ENCODE measurements at places on chromosomes 12 and 14.
A peak's percentile ranks its signal among the peaks of the same experiment; 100 is the strongest.

DNA sequence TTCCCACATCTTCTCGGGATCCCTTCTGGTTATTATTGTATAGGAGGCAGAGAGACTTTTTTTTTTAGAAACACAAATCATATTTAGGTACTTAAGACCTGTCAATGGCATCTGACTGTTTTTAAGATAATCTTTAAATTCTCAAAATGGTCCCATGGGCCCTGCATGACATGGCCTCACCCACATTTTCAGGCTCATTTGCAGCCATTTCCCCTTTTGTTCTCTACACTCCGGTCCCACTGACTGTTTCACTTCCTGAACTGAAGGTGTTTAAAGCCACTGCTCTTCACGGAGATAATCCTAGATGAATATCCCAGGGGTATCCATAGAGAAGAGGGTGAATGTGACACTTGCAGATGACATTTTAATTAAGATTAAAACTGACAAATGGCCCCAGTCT lies 12.3 kb upstream of the C12orf71 start:
- DNase-seq = no peak

GRCh38 chr14:74956280-74957072 lies 1.1 kb upstream of the PGF start:
- no peak for DNase-seq

GRCh38 chr14:94599656-94600004 lies 12.6 kb upstream of the SERPINA3 start:
- DNase-seq = peak; percentile 81

DNA sequence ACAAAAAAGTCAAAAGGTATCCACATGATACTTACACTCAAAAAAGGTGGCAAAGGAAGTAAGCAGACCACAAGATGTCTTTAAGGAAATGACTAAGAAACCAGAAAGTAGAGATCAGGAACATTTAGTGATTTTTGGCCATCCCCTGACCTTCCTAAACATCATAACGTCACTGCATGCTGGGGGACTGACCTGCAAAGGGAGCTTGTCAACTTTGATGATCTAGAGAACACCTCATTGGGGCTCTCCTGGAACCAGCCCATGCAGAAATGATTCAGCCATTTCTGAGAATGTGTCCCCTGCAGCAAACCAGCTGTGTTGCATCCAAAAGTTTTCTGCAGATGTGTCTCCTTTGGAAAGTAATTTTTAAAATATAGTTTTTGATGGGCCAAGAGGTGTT lies 152.2 kb upstream of the RASSF8 start:
- DNase-seq = no peak

DNA sequence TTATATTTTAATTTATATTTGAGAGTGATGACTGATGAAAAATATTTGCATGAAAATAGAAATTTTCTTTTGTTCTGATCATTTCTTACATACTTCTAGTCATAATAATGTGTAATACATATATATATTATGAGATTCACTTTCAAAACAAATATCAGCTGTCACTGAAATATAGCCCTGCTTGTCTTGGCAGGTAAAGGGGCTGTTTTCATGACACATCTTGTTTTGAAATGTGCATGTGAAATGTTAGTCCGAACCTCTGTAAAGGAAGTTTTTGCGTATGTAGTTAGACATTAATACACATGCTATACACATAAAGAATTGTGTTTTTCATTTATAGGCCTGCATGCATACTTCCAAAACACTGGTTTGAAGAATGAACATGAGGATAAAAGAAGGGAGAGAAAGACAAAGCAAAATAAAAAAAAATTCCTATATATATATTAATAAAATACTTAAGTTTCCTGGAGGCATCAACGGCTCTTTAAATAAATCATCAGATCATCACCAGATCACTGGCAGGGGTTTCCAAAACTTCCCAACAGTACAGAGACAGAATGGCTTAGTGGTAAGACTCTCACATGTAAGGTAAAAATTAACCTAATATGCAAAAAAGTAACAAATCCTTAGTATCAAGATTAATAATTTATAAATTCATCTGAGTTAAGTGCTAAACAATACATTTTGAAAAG lies 60.1 kb downstream of the SEL1L start:
- no peak for DNase-seq

- no peak for DNase-seq
These were observed 1225.6 kb downstream of the VRK1 start for GRCh38 chr14:98022541-98023520.

DNA sequence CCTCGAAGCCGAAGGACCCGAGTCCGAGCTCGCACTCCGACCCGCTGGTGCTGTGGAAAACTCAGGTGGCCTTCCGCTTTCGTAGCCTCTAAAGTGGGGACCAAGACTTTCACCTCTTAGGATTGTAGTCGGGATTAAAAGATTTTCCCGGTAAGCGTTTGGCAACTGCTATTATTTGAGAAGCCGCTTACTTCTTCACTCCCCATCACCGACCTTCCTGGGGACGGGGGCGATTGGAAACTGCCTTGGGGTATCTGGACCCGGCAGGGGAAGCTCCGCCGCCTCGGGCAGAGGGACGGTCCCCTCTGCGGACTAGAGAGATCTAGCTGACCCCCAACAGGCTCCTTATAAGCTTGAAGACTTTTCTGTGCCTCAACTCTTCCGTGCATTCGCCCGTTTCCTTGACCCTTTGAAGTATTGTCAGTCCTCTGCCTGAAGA lies 659 bp downstream of the TRAFD1 start:
- no peak for DNase-seq

DNA sequence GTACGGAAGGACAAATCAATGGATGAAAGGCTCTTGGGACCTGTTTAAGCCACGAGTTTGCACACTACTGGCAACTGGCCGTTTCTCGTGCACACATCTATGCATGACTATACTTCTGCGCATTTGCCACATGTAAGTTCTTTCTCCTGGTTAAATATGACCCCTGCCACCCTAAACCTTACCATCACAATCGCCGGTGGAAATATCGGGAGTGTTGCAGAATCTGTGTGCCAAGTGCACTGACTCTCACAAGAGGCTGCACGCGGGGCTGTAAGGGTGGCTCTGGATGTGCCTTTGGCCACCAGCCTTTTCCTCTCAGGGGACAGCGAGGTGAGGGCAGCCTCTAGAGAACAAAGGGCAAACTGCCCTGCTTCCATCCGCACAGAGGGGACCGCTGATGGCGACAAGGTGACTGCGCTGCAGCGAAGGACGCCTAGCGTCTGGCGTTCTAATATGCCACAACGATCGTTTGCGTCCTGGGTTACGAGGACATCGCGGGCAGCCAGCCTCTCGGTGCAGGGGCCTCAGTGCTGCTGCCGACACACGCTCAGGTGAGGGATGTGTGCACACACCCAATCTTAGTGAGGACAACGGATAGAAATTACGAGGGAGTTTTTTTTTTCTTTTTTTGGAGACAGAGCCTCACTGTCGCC lies 232.2 kb downstream of the PCNX1 start:
- DNase-seq = no peak

DNA sequence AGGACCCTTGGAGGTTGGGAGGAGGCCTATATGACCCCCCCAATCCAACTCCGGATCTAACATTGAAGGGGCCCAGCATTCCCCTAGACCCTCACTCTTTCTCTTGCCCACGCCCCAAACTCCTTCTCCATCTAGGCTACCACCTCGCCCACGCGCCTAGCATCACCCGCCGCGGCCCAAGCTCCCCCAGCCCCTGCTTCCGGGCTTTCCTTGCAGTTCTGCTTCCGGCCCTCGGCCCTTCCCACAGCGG lies 445 bp downstream of the CERS5 start:
- no peak for DNase-seq

DNA sequence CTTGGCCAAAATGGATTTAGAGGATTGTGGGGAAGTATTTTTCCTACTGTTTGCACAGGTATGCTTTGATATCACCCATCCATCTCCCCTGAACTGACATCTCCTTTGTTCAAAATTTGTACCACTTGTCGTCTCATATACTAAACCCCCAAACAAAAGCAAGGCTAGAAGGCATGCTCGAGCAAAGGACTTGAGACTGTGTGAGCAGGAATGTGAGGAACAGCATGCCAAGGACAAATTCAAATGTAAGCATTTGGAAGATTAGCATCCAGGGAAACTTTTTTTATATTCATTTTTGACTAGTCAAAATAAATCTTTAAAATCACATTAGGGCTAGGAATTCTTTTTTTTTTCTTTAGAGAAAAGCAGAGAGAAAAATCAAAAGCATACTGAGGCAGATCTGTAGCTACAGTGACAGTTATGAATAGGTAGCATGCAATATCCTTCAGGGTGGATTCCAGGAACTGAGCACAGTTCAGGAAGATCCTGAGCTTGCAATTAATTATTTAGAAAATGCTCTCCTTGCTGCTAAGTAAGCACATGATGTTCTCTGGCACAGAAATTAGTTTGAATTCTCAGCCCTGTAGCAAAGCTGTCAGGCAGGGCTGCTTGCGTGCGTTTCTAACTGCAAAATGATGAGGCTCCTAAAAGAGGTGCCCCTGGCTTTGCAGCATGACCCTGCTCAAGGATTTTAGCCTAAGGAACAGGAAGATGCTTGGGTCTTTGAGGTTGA lies 327.7 kb downstream of the LRIG3 start:
- DNase-seq = no peak

GRCh38 chr12:64531665-64532334 lies 78.5 kb upstream of the RASSF3 start:
- no peak for DNase-seq

DNA sequence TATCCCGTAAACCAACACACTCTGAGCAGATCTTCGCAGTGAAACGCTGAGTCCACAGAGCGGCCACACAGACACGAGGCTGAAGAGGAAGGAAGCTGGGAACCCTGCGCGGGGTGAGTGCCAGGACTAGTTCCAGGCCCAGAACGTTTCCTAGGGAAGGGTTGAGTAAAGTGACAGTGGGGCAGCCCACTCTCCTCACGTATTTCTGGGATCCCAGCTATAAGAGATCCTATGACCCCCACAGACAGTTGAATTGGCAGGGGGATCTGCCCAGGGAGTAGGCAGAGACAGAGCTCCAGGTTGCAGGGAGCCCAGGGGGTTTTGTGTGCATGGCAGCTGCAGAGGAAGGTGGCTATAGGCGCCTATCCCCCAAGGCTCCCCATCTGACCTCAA lies 51.1 kb downstream of the GTF2A1 start:
- DNase-seq = no peak

DNA sequence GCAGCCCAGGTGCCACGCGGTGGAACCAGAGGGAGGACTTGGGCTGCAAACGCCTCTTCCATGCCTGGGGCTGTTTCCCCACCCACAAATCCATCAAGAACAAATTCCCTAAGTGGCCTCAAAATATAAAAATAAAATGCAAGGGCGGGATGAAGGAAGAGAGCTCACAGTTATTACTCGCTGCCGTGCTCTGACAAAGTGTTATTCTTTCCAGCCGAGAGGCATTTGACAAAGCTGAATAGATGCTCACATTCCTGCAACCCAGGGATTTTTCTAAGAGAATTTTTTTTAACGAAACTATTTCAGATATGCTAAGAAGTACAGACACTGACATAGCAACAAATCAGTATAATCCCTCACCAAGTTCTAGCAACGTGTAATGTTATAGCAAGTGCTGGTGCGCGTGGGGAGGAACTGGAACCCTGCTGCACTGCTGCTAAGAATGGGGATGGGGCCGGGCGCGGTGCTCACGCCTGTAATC lies 70.7 kb downstream of the SCARB1 start:
- DNase-seq = no peak

Measured in Calu3 (cell line).